ENCODE measurements at places on chromosomes 2 and 18. TPM values are rescaled to one million over a fixed set of nuclear protein-coding genes. Genes with fewer than 3 reads are reported as not detected.

The AQP12B gene
- total RNA-seq = not detected

The MYOM1 gene
- 0.90 TPM for total RNA-seq

The QPCT gene
- 1.7 TPM for total RNA-seq

The ASXL3 gene
- total RNA-seq = not detected

The FOXI3 gene
- total RNA-seq = not detected

The TFCP2L1 gene
- under 0.01 TPM for total RNA-seq

The SFTPB gene
- 0.09 TPM for total RNA-seq

The LRP2 gene
- total RNA-seq = 0.41 TPM

The GPR155 gene
- 1.6 TPM for total RNA-seq

The SRBD1 gene
- total RNA-seq = 15.7 TPM

The NT5DC4 gene
- total RNA-seq = not detected

The UBE2F gene
- total RNA-seq = 49.8 TPM

The SLC4A3 gene
- total RNA-seq = 14.7 TPM

The RPRD1A gene
- 32.6 TPM for total RNA-seq

The GPR35 gene
- total RNA-seq = 0.09 TPM

The MC5R gene
- total RNA-seq = not detected

The PRKAG3 gene
- total RNA-seq = 0.41 TPM

The PEX13 gene
- 13.7 TPM for total RNA-seq

The CELF4 gene
- total RNA-seq = not detected

The ERBB4 gene
- 0.16 TPM for total RNA-seq

The C1GALT1C1L gene
- total RNA-seq = 0.36 TPM

The COBLL1 gene
- total RNA-seq = 25.3 TPM

The CIB4 gene
- not detected for total RNA-seq

The SNED1 gene
- 105 TPM for total RNA-seq

The SLC4A5 gene
- 0.45 TPM for total RNA-seq

The DNAH6 gene
- total RNA-seq = 0.49 TPM

The KCNK3 gene
- total RNA-seq = not detected

The MARCHF4 gene
- 0.57 TPM for total RNA-seq

The CDCA7 gene
- 6.2 TPM for total RNA-seq

The MOCOS gene
- total RNA-seq = 3.5 TPM

The GPR39 gene
- 12.7 TPM for total RNA-seq

The TUBA3E gene
- not detected for total RNA-seq

The GRB14 gene
- 6.9 TPM for total RNA-seq

The PLEK gene
- under 0.01 TPM for total RNA-seq

The UGT1A3 gene
- total RNA-seq = not detected

The GREB1L gene
- 3.7 TPM for total RNA-seq

The GAREM2 gene
- 0.57 TPM for total RNA-seq

The IL36G gene
- not detected for total RNA-seq

The LBX2 gene
- 3.0 TPM for total RNA-seq

The ABCA12 gene
- total RNA-seq = 0.09 TPM

The MYL1 gene
- total RNA-seq = not detected

The CXCR1 gene
- total RNA-seq = not detected

The TEX44 gene
- not detected for total RNA-seq

The ZNF516 gene
- 10.8 TPM for total RNA-seq
